ENCODE measurements at places on chromosomes 7 and 10.

DNA sequence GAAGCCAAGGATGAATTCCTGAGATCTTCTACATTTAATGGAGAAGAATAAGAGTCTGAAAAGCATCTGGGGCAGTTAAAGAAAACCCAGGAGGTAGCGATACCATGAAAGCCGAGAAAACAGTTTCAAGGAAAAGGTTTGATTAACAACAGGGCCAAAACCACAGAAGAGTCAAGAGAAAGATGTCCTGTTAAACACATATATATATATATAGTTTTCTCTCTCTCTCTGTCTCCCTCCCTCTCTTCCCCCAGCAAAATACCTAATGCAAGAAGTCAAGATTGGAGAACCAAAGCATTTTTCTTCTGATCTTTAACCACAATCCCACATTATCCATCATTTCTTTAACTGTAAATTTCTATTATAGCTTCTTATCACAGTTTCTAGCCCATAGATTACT is 261.4 kb downstream of the SNX13 start:
- no peak for DNase-seq

DNA sequence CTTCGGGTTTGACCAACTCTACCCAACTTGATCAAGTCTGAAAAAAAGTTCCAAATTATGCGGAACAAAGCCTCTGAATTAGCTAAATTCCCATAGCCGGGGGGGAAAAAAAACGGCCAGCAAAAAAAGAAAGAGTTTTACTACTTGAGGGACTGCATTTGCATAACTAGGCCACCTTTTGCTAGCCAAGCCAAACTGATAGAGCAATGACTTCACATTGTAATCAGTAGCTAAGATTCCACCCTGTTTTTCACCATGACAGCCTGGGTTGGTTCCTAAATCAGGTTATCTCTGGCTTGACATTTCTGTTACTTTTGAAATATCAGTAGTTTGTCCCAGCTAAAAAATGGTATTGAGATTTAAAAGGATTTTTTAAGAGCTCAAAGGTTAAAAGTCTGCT is 31.4 kb upstream of the CREB3L2 start:
- DNase-seq = no peak

- DNase-seq = no peak
Observed at GRCh38 chr7:132739271-132739955, 163.1 kb upstream of the PLXNA4 start.

DNA sequence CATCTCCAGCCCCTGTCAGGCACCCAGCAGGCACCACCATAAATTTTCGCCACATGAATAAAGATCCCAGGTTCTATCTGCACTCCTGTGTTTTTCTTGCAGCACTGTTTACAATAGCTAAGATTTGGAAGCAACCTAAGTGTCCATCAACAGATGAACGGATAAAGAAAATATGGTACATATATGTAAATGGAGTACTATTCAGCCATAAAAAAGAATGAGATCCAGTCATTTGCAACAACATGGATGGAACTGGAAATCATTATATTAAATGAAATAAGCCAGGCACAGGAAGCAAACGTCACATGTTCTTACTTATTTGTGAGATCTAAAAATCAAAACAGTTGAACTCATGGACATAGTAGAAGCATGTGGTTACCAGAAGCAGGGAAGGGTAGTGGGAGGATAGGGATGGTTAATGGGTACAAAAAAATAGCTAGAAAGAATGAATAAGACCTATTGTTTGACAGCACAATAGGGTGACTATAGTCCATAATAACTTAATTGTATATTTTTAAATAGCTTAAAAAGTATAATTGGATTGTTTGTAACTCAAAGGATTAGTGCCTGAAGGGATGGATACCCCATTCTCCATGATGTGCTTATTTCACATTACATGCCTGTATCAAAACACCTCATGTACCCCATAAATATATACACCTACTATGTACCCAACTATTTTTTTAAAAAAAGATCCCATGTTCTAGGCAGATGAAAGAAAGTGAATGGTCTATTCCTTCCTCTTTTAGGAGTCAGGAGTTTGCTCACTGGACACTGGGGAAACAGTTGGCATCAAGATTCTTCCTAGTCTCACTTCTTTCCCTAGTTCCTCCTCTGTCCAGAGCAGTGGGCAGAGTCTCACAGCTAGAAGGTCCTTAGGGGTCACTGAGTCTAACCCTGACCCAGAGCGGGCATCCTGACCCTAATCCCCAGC is 1.0 kb upstream of the NPFFR1 start:
- no peak for DNase-seq

- no peak for DNase-seq
Observed at GRCh38 chr10:77247031-77247990, 390.3 kb downstream of the KCNMA1 start.

DNA sequence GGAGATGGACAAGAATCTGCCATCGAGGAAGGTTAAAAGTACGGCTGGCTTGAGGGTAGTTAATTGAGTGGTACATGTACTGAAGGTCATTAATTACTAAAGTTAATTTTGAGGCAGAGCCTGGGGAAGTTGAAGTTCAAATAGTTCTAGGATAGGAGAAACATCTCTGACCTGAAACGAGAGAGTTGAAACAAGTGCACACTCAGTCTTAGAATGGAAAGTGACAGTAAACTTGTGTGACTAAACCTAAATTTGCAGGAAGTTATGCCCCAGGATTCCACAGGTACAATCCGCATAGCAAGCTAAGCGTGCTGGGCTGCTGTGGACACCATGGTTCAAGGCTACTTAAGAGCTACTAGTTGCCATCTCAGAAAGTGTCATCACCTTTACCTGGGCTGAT is 209.9 kb downstream of the CHCHD3 start:
- DNase-seq = no peak

DNA sequence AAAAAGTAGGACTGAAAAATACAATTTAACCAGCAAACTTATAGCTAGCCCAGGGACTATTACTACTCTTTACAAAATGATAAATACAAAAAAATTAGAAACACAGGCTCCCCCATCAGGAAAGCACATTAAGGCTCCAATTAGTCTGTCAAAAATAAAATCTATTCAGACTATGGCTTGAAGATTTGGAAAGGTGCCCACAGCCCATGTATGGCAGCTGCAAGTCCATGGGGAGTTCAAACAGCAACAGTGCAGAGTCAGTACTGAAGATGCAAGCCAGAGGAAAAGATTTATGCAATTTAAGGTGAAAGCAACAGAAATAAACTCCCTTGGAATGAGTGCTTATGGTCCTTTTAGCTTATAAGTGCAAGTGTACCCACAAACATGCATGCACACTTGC is 29.7 kb downstream of the IMMP2L start:
- no peak for DNase-seq

DNA sequence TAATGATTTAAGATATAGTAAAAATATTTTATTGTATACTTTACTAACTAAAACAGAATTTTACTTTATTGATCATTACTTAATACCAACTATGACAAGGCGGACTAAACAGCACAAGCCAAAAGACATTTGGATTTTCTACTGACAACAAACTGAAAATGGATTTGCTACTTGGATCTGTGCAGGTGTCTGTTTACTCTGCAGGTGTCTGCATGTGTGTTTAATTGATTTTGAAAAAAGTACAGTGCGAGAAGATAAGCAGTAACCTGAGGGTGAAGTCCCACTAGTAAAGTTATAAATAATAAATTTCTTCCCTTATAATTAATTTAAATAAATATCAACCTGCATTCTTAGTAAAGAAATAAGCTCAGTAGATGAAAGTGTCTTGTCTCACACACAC is 696.8 kb upstream of the MBL2 start:
- DNase-seq = no peak

- no peak for DNase-seq
Observed at GRCh38 chr10:46287846-46288477, 1.2 kb downstream of the ANTXRL start.

- DNase-seq = no peak
Observed at GRCh38 chr7:134339475-134339874, 22.7 kb upstream of the SLC35B4 start.

GRCh38 chr7:34612661-34613060 is 45.4 kb upstream of the NPSR1 start:
- DNase-seq = no peak

DNA sequence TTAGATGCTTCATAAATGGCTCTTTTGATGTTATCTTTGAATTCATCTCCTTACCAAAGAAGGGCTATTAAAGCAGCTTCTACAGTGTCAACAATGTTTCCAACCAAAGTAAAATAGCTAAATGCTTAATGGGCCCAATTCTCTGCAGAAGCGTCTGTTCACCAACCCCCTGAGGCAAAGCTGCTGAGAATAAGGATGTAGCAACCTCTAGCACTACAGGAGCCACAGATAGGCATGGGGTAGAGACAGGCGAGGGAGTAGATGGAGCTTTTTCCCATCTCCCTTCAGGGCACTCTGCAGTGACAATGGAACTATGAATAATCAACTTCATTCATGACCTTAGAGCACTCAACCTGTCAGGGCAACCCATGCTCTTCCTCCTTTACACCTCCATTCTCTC is 134.1 kb downstream of the FZD1 start:
- DNase-seq = no peak

DNA sequence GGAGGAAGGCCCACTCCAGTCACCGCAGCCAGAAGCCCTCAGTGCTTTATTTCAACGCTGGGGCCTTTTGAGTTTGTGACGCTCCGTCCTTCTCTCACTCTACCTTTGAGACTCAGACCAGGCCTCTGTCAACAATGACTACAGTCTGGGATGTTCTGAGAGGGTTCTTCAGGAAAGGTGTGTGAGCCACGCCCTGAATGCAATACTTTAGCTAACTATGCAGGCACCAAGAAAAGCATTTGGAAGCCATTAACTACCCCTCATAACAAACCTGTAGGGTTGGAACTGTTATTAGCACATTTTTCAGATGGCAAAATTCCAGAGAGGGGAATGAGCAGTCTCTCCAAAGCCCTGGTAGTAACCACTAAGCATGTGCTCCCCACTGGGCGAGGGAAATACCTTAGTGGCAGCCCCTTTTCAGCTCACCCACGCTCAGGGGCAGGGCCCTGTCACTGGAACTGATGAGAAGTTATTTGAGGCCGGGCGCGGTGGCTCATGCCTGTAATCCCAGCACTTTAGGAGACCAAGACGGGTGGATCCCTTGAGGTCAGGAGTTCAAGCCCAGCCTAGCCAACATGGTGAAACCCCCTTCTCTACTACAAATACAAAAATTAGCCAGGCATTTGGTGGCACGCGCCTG is 5.7 kb upstream of the ARPC1B start:
- no peak for DNase-seq

DNA sequence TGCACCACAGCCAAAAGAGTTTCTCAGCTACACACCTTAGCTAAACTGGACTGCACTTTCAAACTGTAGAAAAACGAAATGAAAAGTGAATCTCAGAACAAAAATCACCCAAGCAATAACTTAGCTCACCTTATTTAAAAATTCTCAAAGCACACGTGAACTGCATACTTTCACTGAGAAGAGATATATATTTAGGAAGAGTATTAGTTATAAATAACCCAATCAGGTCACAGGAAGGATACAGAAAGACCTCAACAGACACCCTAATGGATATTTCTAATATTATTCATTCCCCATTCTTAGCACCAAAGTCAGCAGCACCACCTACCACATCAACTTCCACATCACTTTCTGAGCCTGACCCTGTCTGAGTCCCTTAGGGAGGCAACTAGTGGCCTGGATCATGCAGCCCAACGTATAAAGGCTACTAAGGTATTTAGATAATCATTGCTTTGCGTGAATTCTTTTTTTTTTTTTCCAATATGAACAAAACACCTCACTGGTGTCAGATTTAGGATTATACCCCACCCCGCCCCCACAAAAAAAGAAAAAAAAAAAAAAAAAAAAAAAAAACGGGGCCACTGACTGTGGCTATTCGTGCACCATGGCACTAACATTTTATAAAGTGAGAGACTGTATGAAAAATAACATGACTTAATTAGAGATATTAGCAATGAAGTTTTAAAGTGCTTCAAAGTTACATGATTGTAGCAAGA is 2.6 kb downstream of the ABI1 start:
- DNase-seq = no peak

DNA sequence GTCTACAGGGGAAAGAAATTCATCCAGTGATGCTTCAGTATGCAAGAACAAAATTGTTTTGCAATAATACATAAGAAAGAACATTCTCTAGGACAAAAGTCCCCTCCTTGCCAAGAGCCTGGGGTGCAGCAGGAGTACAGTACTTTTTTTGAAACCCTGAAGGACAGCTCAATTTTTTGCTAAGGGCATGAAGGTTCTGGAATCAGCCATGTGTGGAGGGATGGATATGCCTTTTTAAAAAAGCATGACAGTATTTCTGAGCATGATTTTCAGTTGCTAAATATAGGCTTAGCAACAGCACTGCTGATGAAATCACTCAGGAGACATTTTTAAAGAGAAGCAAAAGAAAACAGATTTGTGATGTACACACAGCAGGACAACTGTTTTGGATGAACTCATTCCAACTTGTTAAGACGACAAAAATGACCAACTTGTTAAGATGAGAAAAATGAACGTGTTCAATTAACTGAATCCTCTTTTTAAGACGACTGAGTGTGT is 39.3 kb downstream of the HBP1 start:
- no peak for DNase-seq

DNA sequence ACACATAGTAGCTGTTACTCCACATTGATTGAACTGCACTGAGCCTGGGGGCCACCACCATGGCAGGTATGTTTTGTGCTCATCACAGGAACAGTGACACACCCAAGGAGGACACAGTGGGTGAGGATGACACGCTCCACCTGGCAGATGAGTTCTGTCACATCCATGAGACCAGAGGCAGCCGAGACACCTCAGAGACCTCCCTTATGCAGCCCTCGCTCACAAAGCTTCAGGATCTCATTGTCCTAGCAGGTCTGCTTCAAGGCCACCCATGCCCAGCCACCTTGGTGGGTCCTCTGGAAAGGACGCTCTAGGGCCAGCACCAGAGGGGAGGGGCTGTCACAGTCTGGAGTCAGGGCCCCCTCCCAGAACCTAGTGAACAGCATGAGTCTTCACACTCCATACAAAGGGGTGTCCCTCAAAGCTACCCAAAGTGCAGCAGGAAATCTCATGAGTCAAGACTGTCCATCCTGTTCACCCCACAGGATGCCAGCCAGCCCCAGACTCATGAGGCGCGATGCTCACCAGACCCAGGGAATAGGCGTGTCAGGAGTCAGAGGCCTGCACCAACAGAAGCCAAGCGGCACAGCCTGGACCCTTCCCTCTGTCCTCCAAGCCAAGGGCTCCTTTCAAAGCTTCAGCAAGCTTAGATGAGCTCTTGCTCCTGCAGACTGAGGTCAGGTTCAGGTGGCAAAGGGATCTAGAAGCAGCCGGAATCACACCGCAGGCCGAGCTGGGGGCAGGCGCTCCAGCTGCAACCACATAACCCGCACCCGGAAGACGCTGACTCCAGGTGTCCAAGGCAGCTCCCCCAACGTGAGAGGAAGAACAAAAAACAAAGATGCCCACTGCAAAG is 9.6 kb downstream of the FAM53B start:
- no peak for DNase-seq

- no peak for DNase-seq
Observed at GRCh38 chr10:127195041-127195506, 1.3 kb downstream of the INSYN2A start.

DNA sequence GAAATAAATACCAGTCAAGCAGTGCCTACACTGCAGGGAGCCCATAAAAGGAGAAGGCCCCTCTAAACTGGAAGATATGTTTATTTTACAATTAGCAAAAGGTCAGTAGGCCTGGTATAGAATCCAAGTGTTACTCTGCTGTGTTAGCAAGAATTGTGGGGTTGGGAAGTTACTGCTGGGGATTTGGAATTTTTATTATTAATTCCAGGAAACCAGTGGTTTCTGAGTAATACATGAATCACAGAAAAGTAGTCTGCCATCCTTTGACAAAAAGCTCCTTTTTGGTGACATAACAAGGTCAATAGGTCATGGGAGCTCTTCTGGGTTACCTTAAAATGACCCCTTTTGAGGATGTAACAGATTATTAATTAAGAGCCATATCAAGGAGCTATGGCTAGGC is 67.4 kb downstream of the ZNF92 start:
- DNase-seq = no peak

- no peak for DNase-seq
Observed at GRCh38 chr7:24851786-24852185, 94.5 kb upstream of the GSDME start.

Data from T-helper 2 cell (primary cell).